Activated naive CD4-positive, alpha-beta T cell (primary cell): ENCODE measurements at places on chromosomes 6 and 20.

DNA sequence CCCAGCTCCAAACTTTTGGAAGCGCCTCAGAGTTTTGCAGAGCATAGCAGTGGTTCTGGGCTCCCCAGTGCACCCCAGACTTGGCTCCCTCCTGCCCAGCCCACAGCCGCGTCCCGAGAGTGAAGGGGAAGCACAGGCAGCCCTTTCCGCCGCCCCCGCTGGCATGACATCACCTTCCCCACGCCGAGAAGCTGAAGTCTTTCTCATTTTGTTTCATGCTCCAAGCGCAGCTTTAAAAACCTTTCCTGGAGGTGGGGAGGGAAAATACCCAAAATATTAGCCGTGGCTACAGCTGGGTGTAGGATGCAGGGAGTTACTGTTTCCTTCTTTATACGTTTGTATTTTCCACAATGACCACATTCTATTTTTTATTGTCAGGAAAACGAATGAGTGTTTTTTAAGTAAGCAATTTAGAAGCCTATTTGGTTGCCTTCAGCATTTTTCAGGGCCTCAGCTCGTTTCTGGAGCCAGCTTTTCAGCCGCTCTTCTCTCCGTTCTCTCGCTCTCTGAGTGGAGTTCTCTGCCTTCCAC, 72.9 kb downstream of the SNX5 start:
- no peak for DNase-seq

DNA sequence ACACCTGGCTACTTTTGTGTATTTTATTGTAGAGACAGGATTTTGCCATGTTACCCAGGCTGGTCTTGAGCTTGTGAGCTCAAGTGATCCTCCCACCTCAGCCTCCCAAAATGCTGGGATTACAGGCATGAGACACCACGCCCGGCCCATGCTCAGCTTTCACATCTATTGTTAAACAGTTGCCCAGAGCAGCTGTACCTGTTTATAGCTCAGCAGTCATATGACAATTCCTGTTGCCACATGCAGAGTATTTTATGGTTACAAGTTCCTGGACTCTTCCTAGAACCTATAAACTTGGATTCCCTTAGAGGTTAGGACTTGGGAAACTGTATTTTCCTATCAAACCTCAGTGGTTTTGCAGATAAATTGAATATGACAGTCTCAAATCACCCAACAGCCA, 188.3 kb upstream of the KCNG1 start:
- DNase-seq: no peak

- DNase-seq: no peak
Observed at GRCh38 chr6:85112540-85112939, 337.3 kb upstream of the NT5E start.

DNA sequence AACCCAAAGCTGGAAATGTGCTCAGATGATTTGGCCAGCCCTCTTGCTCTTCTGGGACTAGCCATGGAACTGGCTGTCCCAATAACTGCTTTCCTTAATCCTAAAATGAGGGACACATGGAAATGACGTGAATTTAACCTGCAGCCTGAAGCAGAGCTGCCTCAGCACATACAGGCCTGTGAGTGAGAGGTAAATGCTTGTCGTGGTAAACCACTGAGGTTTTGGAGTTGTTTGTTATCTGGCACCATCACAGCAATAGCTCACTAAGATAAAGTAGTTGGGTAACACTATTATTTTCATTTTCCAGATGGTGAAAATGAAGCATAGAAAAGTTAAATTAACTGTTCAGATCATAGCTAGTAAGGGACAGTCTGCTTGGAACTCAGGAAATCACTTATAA, 333.4 kb upstream of the CHD6 start:
- no peak for DNase-seq

- no peak for DNase-seq
Observed at GRCh38 chr20:47315339-47316056, 41.0 kb downstream of the ZMYND8 start.
